H54 (cell line): ENCODE measurements at places on chromosomes 13 and 19.

DNA sequence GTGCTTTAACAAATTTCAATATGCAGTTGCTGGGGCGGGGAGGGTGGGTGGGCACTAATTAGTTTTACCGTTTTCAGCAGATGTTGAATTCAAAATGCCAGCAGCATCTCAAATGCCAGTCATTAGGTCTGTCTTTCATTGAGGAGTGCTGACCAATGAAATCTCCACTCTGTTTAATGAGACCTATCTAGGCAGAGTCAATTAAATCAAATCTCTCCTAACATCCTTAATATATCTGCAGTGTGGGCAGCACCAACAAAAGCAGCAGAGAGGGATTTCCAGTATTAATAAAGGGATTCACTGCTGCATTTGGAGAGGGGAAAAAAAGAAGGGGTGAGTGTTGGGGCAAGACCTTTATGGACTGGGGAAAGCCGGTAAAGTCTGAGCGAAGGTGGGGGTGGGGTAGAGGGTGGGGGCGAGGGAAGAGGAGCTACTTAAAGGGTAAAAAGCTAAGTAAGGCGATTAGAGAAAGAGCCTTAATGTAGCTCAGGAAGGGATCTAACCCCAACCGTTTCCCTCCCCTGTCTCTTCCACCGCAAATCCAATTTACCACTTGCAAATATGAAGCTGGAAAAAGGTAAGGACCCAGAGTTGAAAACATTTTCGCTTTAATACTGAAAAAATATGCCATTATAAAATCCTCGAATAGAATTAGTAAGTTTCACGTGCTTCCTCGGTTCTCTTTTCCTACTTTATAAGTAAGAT lies 4.5 kb downstream of the SLITRK1 start:
- no peak for DNase-seq

DNA sequence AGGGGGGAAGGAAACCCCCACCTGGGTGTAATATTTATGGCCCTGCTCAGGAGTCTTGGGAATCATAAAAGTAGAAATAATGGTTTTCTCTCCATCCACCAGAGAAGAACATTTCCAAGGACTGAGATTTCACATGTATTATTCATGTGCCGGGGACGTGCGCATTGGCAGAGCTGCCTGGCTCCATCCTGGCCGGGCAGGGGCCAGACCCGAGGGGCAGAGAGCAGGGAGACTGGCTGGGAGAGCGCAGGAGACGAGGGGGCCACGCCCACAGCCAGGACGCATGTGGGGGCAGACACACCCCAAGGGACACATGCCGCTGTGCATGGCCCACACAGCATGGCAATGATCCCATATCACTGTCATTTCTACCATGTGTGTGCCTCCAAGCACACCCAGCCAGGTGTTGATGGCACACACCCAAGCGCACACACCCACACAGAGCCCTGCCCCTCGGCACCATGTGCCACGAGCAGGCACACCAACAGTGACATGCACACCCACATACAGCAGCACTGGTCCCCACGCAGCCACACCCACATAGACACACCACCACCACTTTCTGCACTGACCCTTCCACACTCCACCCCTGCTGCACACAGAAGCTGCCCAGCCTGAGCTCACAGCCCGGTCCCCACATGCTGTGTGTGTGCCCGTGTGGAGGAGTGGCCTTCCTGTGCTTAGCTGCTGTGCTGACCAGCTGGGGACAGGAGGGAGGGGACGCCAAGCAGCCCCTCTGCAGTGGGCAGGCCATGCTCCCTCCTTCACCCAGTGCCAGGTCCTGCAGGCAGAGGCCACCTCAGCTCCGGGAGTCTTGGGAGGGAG lies 39.3 kb downstream of the CEBPG start:
- no peak for DNase-seq

DNA sequence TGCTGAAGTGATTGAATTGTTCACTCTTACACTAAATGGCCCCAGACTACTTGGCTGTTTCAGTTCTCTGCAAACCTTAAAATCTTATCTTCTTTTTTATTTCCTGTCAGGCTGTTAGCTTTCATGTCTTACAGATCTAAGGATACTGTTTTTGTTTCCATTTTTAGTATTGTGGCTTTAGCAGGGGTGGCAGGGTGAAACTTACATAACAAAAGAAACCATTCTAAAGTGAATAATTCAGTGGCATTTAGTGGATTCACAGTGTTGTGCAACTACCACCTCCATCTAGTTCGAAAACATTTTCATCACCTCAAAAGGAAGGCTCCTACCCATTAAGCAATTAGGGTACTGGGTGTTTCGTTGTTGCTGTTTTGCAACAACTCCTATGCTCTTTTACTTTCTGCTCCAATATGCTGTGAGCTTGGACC lies 19.8 kb downstream of the TMEM272 start:
- no peak for DNase-seq

GRCh38 chr19:5922161-5922545 lies 8.1 kb downstream of the CAPS start:
- DNase-seq, result no peak

DNA sequence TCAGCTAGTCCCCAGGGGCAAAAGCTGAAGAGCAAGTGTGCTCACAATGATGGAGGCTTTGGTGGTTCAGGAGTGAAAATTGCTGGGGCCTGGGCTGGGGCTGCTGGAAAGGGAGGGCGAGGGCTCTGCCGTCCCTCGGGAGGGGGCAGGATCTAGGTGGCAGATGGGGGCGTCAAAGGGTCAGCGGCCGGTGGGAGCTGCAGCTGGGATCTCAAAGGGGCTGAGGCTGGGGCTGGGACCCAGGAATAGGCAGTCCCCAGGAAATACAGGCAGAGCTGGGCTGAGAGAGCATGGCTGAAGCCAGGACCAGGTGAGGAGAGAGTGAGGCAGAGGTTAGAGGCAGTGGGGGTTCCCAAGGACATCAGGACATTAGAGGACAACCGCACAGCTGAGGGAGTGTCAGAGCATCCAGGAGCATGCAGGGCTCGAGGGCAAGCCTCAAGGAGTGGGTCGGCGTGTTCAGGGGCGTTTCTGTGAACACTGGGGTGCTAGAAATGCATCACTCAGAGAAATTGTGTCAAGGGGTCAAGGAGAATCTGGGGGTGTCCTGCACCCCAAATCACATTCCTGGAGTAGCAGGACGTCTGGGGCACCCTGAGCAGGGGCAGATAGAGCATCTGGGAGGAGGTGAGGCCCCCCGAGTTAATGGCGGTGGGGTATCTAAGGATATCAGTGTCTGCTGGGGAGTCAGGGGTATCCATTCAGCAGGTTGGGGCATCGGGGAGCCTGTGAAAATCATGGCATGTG lies 1.2 kb upstream of the SYNE4 start:
- no peak for DNase-seq

- DNase-seq, result peak; percentile 2
Measured at GRCh38 chr13:34942732-34943435, 814 bp downstream of the NBEA start.

GRCh38 chr13:84569366-84569765 lies 687.1 kb upstream of the SLITRK1 start:
- no peak for DNase-seq

DNA sequence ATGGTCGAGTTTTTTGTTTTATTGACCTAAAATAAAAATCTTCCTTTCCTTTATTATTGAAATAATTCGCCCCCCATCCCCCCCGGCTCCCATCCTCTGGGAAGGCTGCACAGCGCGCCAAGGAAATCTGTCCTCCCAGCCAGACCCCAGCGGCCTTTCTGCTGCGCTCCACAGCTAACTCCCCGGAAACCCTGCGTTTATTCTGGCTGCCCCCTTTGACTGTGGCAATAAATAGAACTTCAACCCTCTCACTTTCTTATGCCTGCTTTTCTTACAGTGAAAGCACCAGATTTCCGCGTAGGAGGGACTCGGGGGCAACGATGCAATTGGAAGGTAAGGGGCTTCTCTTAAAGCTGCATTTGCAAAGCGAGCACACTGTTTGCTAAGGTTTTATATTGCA lies 9.7 kb upstream of the C19orf12 start:
- DNase-seq, result no peak

- no peak for DNase-seq
Measured at GRCh38 chr13:98549728-98550317, 27.1 kb downstream of the STK24 start.

DNA sequence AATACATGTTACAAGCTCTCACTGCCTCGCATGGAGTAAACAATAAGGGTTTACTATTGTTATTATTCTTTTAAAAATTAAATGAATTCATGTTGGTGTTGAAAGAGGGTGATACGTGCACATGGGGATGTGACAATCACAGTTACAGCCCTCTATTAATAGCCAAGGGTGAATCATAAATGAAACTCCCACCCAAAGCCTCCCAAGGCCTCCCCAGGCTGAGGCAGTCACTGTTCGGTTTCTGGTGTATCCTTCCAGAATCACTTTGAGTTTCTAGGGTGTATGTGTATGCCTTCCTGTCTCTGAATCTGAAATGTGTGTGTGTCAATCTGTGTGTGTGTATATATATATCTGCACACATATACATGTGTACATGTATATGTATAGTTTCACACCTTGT lies 73.4 kb downstream of the AKAP11 start:
- no peak for DNase-seq

DNA sequence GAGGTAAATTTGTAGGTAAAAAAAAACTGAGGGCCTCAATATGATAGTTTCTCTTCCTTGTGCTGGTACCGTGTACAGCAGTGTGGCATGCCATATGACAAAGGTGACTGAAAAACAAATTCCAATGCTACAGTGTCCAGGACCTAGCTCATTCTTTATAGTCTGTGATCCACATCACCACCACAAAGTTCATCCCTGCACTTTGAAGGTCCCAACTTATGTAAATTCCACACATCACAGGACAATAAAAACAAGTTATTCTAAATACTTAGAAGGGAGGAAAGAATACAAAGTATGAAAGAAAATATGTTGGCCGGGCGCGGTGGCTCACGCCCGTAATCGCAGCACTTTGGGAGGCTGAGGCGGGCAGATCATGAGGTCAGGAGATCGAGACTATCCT lies 314.6 kb upstream of the SGCG start:
- no peak for DNase-seq

DNA sequence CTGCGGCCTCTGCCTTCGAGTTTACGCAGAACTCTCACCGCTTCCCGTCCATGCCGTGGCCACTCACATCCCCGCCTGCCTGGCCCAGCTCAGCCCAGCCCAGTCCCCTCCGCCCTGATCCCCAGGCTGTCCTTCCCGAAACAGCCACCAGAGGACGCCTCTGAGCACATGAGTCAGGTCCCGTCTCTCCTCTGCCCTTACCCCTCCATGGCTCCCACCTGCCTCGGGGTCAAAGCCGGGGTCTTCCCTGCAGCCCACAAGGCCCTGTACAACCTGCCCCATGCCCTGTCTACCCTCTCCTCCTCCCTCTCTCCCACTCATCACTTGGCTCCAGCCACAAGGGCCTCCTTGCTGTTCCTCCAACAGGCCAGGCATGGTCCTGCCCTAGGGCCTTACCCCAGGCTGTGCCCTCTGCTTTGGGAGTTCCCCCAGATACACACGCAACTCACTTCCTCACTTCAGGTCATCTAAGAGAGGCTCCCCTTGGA lies 8.1 kb upstream of the SEMA6B start:
- DNase-seq, result no peak

- DNase-seq, result no peak
Measured at GRCh38 chr19:12872255-12872654, 9.0 kb downstream of the DNASE2 start.
